Fibroblast of skin of right biceps (primary cell): ENCODE measurements at places on chromosomes 13 and 19.

DNA sequence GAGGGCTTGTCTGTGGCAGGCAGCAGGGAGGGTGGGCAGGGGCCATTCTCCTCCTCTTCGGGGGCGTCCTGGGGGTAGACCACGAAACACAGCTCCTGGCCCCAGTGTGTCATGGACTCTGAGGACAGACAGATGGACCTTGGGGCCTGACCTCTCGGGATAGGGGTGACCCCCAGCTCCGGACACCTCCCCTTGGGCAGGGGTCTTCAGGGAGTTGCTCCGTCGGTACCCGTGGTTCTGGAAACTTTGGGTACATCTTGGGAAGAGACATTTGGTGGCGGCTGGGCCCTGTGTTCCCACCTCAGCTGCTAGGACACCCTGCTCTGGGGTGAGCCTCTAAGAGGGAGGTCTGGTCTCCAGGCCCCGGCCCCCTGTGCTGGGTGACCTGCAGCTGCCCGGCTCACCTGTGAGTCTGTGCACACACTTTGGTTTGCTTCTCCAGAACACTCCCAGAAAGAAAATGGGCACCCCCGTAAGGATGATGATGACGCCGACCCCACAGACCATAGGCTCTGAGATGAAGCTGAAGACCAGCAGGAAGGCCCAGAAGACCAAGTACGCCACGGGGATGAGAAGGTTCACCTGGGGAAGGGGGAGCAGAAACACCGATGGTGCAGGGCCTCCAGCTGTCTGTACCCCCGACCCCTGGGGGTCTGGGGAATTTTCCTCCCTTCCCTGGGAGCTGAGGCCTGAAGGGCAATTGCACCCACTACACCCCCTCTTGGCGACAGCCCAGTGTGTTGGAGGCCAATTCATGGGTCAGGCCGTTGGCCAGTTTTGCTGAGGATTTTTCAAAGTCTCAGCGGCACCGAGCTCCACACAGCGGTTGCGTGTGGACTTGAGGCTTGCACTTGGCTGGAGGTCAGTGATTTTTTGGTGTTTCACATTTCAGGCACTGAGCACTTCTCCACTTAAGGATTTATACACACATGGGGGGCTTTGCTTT, 15.0 kb downstream of the LRP3 start:
- no peak for DNase-seq

GRCh38 chr13:96993634-96994016, 651 bp downstream of the OXGR1 start:
- peak; percentile 5 for DNase-seq

- DNase-seq: peak; percentile 70
Observed at GRCh38 chr19:28294395-28294794, 918.6 kb downstream of the UQCRFS1 start.

DNA sequence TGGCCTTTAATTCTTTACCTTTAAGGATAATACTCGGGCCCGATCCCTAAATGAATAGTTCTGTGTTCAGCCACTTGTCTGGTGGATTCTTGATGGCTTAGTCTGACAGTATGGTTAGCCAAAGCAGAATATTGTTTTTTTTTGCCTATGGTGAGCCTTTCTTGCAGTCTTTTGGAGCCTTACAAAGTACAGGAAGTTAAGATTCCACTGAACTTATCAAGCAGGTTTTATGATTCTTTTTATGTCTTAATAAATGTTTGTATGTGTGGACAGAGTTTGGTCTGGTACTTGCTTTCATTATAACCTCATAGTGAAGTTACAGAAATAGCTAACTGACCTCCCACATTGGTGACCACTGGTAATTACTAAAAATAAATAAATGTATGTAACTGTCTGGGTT, 17.1 kb downstream of the PCCA start:
- DNase-seq: no peak

GRCh38 chr13:39760521-39760920, 105.1 kb downstream of the COG6 start:
- peak; percentile 18 for DNase-seq

DNA sequence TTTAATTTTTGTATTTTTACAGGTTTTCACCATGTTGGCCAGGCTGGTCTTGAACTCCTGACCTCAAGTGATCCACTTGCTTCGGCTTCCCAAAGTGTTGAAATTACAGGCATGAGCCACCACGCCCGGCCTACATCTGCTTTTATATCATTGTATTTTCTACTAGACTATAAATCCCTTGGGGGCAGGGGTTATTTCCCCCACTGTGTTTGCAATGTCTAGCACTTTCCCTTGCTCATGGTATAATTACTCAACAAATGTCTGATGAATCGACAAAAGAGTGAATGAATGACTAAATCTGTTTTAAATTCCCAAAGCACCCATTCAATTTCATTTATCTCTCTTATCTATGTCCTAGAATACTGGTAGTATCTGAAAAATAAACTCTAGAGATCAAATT, 244.5 kb upstream of the CSNK1A1L start:
- DNase-seq: no peak

GRCh38 chr19:19774354-19775033, 41.6 kb upstream of the ZNF14 start:
- no peak for DNase-seq

DNA sequence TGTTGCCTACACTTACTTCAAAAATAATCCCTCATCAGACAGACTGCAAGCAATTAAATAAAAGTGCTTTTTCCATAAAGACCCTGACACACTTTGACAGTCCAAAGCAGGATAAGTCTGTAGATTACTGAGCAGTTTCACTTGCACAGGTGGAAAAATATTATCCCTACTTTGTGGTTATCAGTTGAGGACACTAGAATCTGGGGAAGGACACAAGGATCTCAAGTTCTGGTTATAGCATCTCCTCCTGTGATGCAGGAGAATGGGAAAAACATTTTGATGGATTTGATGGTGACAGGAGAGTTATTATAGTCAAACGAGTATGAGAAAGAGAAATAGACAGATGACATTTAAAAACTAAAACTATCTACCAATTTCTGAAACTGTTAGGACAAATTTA, 122.9 kb upstream of the PCDH9 start:
- no peak for DNase-seq

GRCh38 chr19:16164222-16164890, 9.0 kb downstream of the CIB3 start:
- no peak for DNase-seq

DNA sequence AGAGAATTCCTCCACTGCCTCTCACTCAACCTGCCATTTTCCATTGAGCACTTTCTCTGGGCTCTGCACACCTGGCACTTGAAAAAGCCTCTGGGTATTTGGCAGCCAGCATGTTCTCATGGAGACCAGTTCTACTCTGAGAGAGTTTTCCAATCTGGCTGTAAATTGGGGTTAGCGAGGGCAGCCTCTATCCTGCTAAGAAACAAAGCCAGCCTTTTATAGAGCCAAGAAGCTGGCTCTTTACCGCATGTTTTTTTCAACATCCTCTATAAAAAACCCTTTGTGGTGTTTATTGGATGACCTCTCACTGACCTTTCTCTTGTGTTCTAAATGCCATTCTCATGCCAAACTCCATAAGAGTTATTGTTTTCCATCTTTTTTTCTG, 52.6 kb upstream of the RCBTB2 start:
- no peak for DNase-seq

- DNase-seq: no peak
Observed at GRCh38 chr13:51249770-51250741, 27.9 kb downstream of the FAM124A start.

- DNase-seq: peak; percentile 12
Observed at GRCh38 chr19:17739121-17739875, 12.0 kb upstream of the FCHO1 start.

DNA sequence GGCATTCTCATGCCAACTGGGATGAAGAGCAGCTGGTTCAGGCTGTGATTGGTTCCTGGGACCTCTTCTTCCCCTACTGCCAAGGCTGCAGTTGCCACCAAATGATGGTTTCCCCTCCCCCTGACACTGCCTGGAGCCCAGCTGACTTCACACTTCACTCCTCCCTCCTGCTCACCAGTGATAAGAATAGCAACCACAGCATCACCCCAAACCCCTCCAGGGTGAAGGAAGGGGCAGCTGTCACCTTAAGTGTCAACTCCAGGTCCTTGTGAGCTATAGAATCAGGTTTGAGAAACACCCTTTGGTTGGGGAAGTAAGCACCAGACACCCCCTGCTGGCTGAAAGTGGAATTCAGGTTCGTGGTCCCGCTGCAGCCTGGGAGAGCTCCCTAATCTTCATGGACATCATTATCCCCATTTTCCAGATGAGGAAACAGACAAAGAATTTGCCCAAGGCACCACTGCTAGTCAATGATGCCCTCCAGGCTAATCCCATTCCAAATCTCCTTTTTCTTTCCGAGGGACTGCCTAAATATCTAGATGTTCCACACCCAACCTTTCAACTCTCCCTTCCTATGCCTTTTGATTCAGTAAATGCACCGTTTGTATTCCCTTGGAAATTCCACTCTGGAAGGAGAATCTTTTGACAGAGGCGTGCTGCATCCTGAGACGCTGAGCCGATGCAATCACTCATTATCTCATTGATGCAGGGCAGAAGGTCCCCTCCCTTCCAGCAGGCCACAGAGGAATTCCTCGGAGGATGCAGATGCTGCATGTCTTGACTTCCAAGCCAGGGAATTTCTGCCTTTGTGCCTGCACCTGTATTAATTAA, 50.6 kb upstream of the UQCRFS1 start:
- peak; percentile 37 for DNase-seq

DNA sequence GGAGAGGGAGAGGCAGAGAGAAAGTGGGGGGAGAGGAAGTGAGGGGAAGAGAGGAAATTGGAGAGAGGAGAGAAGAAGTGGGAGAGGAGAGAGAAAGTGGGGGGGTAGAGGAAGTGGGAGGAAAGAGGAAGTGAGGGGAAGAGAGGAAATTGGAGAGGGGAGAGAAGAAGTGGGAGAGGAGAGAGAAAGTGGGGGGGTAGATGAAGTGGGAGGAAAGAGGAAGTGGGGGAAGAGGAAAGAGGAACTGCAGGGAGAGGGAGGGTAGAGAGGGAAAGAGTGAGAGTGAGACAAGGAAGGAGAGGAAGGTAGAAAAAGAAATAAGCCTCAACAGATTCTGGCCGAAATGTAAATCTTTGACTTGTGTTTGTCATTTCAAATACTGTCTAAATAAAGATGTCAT, 146.6 kb downstream of the KLF12 start:
- DNase-seq: no peak

- peak; percentile 67 for DNase-seq
Observed at GRCh38 chr13:45521297-45521696, 56.6 kb downstream of the COG3 start.

- no peak for DNase-seq
Observed at GRCh38 chr13:58574791-58575190, 943.2 kb downstream of the PCDH17 start.

DNA sequence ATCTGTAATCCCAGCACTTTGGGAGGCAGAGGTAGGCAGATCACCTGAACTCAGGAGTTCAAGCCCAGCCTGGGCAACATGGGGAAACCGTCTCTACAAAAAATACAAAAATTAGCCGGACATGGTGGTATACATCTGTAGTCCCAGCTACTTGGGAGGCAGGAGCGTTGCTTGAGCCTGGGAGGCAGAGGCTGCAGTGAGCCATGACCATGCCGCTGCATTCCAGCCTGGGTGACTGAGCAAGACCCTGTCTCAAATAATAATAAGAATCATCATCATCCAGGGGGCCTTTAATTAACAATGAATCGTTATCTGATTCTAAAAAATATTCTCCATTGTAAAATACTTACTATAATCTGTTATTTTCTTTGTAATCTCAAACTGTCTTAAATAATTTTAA, 283.4 kb downstream of the DACH1 start:
- DNase-seq: no peak

DNA sequence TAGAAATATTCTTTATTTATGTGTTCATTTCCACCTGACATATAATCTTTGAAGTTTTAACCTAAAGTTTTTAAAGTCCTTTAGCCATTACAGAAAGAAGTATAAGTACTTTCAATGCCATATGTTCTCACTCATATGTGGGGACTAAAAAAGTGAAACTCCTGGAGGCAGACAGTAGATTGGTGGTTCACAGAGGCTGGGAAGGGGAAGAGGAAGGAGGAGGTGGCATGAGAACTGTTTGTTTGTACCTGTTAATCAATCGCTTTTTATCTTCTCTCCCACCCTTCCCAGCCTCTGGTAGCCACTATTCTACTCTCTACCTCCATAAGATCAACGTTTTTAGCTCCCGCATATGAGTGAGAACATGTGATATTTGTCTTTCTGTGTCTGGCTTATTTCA, 131.1 kb downstream of the MYO16 start:
- DNase-seq: no peak

- no peak for DNase-seq
Observed at GRCh38 chr19:5697890-5698634, 8.0 kb downstream of the RPL36 start.

- no peak for DNase-seq
Observed at GRCh38 chr19:14165990-14166830, 29.8 kb upstream of the ASF1B start.

DNA sequence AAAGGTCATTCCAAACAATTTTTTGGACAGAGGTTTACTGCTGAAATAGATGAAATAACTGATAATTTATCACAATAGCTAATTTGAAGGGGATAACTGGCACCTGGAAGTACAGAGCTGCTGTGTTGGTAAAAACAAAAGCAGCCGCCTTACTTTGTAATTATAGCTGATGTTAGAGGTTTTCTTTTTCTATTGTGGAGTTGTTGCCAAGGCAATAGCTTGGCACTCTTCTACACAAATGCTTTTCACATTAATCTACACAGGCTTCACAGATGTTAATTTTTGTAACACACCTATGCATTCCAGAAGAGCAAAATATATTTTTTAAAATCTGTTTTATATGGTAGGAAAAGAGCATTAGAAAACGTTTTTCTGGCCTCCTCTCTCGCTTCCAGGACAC, 56.9 kb downstream of the LACC1 start:
- no peak for DNase-seq

- peak; percentile 82 for DNase-seq
Observed at GRCh38 chr13:76293346-76293745, 592.9 kb downstream of the KCTD12 start.

DNA sequence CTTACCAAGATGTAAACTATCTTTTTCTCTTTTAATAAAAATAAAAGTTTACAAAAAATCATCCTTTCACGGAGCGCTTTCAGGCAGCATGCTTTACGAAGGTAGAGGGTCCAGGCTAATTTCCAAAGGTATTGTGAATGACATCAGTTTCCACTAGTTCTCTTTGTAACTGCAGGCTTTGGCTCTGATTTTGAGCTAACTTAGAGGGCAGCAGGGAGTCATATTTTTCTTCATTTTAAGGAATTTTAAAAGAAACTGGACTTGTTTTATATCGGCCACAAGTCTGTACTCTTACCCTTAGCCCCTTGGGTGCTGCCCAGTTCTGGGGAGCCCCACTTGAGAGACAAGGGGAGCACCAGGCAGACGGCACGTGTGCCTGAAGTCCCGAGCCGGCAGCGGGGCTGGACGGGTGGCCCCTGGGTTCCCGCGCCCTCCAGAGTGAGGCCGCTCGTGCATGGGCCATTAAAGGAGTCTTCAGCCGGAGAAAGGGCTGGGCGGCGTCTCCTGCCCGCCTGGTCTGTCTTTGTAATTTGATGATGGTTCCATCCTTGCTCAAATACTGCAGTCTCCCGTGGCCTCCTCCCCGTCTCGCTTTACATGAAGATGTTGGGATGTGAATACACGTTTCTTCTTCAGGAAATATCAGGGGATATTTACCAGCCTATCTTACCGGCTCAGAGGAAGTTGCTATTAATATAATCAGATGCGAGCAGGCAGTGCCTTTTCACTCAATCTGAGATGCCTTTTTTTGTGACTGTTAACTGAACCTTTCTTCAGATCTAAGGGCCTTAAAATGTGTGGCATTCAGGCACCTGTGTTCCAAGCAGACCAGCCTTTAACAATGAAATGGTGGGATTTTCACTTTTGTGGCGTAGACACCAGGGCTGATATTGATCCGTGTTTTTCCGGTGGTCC, 67.4 kb downstream of the GGACT start:
- no peak for DNase-seq

- no peak for DNase-seq
Observed at GRCh38 chr19:12763100-12763499, 11.5 kb downstream of the BEST2 start.

GRCh38 chr19:11242864-11243797, 3.7 kb downstream of the ANGPTL8 start:
- DNase-seq: peak; percentile 62
